ENCODE measurements at places on chromosomes 7 and 10.

- DNase-seq, result no peak
These were observed 11.1 kb upstream of the SORBS1 start for GRCh38 chr10:95572131-95572820.

DNA sequence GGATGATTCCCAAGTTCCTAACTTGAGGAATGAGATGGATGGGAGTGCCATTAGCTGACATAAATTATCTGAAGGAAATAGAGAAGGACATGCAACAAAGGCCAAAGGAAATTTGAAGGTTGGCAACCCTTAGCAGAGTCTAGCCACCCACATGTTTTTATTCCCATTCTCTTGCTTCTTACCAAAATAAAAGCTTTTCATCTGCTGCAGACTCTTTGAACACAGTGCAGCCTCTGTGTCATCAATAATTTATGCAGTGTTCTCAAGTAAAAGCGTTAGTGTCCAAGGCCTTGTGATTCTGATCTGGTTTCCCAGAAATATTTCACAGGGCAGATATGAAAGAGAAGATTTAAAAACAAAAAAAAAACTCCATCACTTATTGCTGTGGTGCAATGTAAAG, 98.5 kb downstream of the ST7 start:
- no peak for DNase-seq

DNA sequence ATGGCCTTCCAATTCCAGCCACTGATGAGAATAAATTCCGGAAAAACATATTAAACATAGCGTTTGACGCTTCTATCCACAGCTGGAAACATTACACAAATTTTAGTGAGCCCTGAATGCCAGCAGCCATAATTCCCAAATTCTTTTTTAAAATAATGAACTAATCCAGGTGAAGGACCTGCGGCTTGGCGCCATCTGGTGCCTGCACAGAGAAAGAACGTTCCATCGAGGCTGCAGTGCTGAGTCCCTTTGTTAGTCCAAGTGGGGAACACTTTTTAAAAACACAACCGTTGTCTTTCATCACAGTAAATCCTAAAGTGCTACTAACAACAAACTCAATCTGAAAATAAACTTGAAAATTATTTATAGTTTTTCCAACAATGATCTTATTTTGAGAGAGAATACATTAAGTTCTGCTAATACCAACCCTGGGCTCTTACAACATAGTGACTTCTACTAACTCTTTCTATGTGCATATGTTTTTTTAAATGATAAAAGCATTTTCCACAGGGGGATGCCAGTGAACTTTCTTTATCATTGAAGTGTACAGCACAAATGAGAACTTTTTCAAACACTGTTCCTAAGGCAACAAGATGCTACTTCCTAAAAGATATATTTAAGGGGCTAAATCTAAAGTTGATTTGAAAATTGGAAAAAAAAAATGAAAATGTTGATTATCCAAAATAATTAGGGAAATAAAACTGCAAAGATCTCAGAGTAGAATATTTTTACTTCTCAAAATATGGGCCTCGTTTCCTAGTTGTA, 166.9 kb upstream of the RNF32 start:
- no peak for DNase-seq

- DNase-seq, result no peak
These were observed 20.2 kb upstream of the SEM1 start for GRCh38 chr7:96729820-96730219.

GRCh38 chr7:89914711-89915110, 239.6 kb upstream of the STEAP1 start:
- no peak for DNase-seq

DNA sequence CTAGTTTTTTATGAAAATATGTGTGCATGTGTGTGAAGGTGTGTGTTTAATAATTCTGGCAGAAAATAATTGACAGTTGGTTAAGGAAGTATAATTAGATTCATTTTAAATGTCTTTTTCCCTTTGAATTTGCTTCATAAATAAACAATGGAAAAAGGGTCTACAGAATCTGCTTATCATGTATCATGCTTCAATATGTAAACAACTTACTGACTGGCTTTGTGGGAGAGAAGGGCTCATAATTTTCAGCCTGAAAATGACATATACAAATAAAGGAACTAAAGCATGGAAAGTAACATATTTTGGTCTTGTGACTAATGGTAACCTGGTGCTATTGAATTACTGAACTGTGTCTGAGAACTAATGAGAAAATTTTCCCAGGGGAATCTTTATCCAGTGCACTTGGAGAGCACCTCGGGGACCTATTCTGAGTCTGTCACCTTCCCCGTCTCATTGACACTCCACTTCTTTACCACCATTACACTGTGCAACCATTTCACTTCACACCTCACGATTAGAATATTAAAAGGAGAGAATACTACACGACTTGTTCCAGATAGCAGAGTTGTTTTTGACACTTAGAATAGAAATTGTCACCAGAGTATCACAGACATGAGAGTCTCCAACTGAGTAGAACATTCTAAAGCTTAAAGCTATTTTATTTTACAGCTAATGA, 298.6 kb downstream of the TFEC start:
- DNase-seq, result no peak

GRCh38 chr7:85823396-85824080, 636.7 kb upstream of the SEMA3D start:
- DNase-seq, result no peak

- no peak for DNase-seq
These were observed 1.1 kb downstream of the REEP3 start for GRCh38 chr10:63522277-63522687.

DNA sequence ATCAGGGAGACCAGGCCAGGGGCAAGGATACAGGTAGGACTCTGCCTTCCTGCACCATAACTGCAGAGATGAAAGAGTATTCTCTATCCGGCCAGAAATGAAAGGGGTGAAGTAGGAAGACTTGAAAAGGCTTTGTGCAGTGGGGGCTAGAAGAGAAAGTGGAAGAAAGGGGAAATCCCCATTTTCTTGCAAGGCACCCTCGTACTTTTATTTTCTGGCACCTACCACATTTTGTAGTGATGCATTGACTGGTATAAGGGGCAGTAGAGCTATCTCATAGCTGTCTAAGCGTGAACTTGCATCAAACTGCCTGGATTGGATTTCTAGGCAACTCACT, 752 bp upstream of the CAMK2G start:
- no peak for DNase-seq

DNA sequence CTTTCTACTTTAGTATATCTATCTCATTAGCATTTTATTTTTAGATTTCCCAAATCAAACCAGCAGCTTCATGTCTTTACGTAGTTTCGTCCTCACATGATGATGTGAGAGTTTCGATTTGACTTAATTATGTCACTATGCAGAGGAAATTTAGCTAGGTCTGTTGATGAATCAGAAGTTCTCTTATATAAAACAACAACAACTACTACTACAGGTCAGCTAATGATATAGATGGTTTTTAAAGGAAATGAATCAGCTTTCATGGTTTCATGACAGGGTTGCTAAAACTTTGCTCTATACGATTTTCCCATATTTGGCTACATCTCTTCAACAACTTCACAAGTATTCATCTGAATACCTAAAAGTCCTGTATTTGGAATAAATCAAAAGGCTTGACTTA, 28.6 kb downstream of the JAZF1 start:
- DNase-seq, result no peak

GRCh38 chr10:618229-618989, 71.1 kb downstream of the DIP2C start:
- no peak for DNase-seq

DNA sequence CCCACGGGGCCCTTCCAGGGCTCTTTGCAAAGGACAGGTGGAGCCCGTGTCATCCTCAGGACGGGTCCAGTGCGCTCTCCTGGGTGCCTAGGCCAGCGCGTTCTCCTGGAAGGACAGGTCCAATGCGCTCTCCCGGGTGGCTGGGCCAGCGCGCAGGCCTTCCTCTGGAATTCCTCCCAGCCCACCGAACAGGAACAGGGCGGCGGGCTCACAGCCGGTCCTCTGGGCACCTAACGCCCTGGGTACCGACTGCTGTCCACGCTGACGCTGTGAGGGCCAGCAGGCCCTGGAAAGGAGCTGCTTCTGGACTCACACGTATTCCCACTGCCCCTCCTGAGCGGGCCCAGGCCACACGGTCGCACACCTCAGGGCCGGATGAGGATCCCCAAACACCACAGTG, 49.3 kb downstream of the STK32C start:
- no peak for DNase-seq

DNA sequence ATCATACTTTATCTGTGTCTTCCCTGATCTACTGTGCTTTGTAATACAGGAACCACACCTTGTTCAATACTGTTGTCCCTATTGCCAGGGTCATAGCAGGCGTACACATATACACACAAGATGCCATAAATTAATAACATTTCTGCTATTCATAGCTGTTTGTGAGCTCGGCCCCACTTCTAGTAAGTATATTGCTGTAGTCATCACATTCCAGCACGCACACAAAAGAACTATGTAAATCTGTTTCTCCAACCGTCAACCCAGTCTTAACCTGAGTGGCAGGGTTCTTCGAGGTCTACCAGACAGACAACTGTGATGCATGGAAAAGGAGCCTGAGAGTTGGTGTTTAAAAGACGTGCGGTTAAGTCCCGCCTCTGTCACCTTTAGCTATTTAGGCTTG, 5.7 kb upstream of the CACNB2 start:
- no peak for DNase-seq

GRCh38 chr10:36493516-36493880, 631.9 kb upstream of the ANKRD30A start:
- DNase-seq, result no peak

- DNase-seq, result no peak
These were observed 378.6 kb downstream of the REEP3 start for GRCh38 chr10:63899673-63900300.

DNA sequence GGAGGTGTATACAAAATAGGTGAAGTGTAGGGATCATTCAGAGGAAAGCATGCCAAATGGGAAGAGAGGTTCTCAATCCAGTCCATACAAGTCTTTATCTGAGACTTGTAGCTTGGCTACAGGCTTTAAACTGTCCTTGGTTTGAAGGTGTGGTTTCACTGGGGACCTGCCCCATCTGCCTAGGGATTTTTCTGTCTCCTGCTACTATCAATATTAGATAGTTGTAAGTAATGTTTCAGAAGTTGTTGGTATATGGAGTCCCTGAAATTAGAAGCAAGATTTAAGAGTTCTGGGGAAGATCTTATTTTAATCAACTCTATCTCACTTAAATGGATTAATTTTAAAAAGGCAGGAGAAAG, 100.9 kb downstream of the ANKRD7 start:
- DNase-seq, result no peak

DNA sequence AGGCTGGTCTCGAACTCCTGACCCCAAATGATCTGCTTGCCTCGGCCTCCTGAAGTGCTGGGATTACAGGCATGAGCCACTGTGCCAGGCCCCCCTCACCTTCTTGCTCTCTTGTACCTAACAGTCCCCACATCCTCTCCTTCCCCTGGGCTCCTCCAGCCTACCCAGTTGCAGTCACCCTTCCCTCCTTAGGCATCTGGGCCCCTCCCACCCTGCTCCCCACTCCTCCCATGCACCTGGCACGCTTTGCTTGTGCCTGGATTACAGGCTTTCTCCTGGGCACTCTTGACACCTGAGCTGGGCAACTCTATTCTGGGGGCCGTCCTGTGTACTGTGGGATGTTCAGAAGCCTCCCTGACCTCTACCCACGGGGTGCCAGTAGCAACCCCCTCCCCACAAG, 3.0 kb downstream of the CLDN15 start:
- DNase-seq, result no peak

GRCh38 chr7:50363327-50364060, 59.0 kb downstream of the IKZF1 start:
- no peak for DNase-seq

GRCh38 chr7:27128034-27128433, 2.5 kb downstream of the HOXA4 start:
- DNase-seq, result no peak

DNA sequence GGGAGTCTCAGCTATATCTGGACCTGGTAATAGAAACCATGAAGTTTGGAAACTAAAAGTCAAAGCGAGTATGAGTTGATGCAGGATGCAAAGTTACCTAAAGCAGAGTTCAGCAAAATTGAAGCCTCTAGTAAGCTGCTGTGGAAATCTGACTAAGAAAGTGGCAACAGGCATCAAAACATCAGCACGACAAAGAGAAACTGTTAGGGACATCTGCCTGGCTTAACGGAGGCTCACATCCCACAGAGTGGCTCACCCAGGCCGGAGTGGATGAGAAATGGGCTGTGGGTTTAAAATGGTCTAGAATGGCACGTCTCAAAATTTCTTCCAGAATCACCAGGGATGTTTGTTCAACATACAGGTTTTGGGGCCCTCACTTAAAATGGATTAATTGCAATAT, 164.1 kb upstream of the NPY start:
- no peak for DNase-seq

DNA sequence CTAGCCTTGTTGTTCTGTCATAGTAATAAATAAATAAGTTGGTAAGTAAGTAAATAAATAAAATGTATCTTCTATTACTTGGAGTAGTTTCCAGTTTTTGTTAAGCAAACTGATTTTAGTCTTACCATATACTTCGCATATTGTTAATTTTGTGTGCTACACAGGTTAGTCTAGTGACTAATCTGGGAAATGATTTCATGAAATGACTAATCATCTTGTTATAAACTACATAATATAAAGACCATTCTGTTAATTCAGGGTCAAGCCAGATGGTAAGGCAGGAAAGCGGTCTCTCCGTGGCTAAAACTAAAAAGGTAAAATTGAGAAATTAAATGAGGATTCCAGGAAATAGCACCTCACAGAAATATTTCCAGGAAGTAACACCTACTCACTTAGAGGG, 58.5 kb upstream of the FOXP2 start:
- DNase-seq, result no peak

DNA sequence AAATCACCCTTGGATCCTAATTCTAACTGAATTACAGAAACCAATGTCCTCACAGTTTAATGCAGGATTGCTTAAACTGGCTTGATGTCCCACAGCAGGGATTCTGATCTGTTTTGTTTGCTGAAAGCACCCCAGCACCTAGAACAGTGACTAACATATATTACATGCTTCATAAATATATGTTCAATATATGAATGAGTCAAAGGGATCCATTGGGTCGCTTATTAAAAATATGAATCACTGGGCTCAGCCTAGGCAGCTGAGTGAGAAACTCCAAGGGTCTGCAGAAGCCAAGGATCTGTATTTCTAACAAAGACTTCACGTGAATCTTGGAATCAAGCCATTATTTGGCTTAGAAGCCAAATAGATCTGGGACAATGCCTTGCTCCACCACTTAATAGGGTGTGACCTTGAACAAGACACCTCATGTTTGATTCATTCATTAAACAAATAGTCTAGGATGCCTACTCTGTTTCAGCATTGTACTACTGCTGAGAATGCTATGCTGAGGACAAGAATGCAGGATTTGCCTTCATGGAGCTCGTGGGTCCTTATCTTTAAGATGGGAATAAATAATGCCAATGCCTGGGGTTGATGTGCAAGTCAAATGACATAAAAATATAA, 103.4 kb upstream of the DLX6 start:
- no peak for DNase-seq

Data from HL-60 (cell line).